ENCODE measurements at places on chromosomes 2 and 18. TPM values are rescaled to one million over a fixed set of nuclear protein-coding genes. Genes with fewer than 3 reads are reported as not detected.

DNA sequence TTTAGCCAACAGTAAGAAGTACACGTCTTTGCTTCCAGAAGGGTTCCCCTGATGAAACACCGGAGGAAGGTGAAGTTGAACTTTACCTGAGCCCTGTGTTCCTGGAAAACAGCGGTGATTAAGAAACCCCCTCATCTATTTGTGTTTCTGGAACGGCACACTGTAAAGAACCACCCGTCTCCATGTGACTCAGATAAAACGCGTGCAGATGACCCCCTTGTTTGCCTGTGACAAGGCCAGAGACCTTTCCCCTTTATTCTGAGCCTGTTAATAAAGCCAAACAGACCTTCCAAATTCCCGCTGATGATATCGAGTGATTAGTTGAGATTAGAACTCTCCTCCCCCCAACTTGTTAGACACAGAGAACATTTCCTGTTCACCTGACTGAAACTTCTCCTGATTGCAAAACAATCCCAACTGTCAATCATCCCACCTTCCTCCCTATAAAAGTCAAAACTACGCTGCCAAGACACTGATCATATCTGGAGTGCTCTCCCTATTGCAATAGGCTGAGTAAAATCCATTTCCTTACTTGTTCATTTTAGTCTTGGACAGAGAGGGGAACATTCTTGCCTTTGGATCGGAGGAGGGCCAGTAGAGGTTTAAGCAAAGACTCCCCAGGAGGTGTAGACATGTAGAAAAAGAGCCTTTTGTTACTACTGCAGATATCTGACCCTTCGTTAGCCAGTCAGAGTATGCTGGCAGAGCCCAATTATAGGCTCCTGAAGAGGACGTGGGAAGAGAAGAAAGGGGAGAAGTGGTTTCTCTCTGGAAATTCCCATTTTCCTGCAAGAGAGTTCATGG lies 914 bp upstream of the IWS1 start:
- DNase-seq, result no peak

The MFSD2B gene
- total RNA-seq, result not detected

GRCh38 chr2:109410039-109410815 lies 203.5 kb downstream of the SEPTIN10 start:
- no peak for DNase-seq

GRCh38 chr2:62654423-62654791 lies 51.1 kb upstream of the EHBP1 start:
- peak; percentile 52 for DNase-seq

The TGIF1 gene
- 37.5 TPM for total RNA-seq

GRCh38 chr18:30927042-30927441 lies 115.5 kb downstream of the DSC3 start:
- no peak for DNase-seq

DNA sequence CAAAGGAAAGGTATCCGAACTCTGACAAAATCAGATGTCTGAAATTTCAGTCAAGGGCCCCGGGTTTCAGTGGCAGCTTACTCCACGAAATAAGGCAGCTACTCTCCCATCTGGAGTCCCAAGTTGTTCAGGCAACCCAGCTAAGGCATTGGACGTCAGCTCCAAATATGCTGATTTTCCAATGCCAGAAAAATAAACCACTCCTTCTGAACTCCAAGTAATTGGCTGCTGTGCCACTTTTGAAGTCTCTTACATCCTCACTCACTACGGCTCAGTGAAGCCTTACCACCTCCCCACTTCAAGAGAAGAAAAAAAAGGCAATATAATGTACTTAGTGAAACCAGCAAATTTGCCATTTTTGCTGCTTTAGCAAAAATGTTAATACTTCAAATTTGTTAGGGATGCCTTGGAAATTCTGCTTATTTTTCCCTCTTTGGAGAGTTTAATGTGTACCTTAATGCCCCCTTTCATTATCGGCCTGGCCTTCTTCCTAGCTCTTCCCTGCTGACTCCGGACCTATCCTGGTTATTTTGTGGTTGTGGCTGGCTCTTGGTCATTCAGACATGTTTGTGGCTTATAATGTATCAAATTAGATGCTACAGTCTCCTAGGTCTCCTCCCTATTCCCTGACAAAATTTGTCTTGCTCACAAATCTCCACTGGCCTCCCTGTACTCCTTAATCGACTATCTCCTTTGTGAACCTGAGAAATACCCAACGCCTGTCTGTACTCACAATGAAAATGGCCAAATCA lies 589.2 kb upstream of the ZEB2 start:
- DNase-seq, result no peak

The FAM110C gene
- not detected for total RNA-seq

DNA sequence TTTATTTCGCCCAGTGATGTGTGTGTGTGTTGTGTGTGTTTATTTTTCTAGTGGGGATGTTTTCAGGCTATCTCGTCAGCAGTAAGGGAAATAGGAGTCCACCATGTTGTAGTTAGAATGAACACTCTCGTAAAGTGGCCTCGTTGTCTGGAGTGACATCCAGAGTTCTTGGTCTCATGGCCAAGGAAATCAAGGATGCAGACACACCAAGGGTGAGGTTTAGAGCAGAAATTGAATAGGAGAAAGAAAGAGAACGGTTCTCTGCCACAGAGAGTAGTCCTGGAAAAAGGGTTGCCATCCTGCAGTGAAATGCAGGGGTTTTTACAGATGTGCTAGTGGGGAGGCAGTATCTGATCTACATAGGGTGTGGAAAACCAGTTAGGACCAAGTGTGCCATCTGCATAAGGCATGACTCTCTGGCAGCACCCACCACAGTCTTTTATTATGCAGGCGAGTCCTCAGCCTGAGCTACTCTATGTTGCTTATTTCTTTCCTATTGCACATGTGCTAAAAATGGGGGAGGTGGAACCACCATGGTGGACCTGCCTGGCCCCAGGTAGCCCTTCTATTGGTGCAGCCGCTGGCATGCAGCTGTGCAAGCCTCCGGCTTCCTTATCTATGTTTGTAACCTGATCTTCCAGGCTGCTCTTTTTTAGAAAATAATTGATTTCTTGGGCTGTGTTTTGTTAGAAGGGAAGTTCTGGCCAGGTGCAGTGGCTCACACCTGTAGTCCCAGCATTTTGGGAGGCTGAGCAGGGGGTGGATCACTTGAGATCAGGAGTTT lies 23.2 kb downstream of the RALB start:
- no peak for DNase-seq

DNA sequence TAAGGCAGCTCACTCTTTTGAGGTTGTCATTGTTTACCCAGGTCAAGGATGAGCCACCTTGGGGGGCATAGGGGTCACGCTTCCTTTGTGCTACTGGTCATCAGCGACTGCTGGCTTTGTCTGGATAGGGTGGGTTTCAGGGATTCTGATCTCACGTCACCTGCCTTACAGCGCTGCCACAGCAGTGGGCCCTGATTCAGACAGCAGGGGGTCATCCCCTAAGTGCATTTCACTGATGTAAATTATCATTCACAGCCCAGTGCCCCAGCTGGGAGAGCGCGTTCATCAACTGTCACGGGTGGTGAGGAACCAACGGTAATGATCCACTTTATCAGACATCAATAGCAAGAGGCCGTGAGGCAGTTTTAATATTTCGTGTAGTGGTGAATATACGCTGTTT lies 291.2 kb downstream of the NEDD4L start:
- no peak for DNase-seq

DNA sequence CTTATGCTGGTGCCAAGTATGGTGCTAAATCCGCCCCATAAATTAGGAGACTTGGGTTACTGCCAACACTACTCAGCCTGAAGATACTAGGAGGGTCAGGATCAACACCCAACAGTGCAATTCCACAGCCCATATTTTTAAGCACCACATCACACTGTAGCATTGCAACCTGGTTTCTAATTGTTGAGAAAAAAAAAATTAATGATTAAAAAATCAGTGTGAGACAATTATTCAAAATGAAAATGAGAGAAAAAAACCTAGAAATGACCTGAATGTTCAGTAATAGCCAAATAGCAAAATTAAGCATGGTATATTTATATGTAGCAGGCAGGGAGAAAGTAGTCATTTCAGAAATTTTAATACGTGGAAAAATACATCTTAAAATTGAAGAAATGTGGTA lies 29.2 kb upstream of the HNRNPLL start:
- DNase-seq, result peak; percentile 4

DNA sequence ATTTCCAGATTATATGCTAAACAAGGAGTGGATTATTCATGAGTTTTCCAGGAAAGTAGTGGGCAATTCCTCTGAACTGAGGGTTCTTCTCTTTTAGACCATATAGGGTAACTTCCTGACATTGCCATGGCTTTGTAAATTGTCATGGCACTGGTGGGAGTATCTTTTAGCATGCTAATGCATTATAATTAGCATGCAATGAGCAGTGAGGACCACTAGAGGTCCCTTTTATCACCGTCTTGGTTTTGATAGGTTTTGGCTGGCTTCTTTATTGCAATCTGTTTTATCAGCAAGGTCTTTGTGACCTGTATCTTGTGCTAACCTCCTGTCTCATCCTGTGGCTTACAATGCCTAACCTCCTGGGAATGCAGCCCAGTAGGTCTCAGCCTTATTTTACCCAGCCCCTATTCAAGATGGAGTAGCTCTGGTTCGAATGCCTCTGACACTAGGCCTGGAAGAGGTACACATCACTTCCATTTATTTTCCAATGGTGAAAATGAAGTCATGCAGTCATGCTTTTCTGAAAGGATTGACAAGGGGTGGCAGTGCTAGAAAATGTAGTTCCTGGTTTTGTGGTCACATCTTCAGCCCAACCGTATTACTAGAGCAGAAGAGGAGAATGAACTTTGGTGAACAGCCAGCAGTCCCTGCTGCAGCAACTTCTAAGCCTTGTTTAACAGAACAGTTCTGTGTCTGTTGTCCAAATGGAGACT lies 26.6 kb upstream of the ITGA4 start:
- DNase-seq, result no peak

The HES6 gene
- 31.7 TPM for total RNA-seq

DNA sequence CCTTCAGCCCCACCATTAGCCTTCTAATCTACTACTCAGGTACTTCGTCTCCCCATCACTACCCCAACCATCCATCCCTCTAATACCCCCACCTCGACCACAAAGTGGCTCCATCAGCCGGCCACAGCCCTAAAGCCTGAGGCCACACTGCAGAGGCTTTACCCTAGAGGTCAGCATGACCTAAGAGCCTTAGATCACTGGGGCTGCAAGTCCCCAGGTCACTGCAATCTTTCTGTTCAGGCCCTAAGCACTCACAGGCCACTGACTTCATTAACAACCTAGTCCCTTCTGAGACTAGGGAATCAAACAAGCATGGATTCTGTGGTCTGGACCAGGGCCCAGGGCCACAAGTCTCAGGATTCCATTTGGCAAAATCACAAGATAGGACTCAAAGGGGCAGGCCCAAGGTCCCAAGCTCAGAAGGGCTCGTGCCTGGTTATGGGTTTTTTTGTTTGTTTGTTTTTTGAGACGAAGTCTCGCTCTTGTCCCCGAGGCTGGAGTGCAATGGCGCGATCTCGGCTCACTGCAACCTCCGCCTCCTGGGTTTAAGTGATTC lies 37.0 kb upstream of the PKDCC start:
- peak; percentile 81 for DNase-seq

The C2orf15 gene
- total RNA-seq, result not detected

DNA sequence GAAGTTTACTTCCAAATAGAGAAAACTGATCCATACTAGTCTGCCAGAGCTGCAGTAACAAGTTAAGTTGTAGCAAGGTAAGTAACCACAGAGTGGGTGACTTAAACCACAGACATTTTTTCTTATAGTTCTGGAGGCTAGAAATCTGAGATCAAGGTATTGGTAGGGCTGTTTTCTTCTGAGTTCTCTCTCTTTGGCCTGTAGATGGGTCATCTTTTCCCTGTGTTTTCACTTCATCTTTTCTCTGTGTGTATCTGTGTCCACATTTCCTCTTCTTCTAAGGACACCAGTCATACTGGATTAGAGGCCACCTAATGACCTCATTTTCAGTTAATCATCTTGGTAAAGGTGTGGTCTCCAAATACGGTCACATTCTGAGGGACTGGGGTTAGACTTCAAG lies 142.9 kb upstream of the MEX3C start:
- DNase-seq, result no peak

DNA sequence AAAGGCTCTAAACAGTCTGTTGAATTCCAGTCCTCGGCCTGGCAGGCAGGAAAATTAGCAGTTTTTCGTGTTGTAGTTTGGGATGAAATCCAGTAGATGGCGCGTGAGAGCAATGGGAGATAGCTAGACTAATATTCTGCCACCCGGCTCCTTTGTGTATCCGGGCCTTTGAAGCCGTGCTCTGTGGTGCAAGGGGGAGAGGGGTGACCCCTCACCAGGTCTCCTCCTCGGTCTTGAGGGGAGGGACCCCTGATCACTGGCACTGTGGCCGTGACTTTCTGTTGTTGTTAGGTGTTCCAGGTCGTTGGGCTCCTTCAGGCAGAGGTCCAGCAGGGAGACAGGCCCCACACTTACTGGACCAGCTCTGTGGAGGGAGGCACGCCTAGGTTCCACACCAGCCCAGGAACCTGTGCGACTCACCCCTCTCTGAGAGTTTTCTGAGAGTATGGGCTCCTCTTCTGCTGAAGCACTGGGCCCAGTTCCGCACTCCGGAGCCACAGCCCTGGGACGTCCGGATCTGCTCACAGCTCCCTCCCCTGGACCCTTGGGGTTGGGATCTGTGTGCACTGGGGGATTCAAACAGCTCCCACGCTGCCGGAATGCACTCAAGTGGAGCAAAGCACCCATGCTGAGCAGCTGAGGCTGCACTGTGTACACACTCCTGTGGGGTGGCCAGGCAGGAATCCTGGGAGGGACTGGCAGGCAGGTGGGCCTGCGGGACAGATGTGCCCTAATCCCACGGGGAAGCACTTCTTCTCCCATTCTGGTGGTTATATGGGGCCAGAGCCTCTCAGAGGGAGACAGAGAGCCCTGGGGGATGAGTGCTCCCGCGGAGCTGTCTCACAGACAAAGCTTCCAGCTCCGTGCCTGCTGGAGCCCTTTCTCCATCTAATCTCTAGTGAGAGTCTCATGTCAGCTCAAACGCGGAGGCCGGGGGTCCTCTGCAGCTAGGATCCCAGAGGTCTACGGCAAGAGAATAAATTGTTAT lies 8.8 kb downstream of the GKN2 start:
- DNase-seq, result peak; percentile 68

The C1QL2 gene
- total RNA-seq, result not detected

The SGPP2 gene
- not detected for total RNA-seq

- DNase-seq, result no peak
These were observed 533.7 kb downstream of the TDRD15 start for GRCh38 chr2:21657445-21657844.

GRCh38 chr2:127486247-127487058 lies 39.8 kb downstream of the IWS1 start:
- no peak for DNase-seq

DNA sequence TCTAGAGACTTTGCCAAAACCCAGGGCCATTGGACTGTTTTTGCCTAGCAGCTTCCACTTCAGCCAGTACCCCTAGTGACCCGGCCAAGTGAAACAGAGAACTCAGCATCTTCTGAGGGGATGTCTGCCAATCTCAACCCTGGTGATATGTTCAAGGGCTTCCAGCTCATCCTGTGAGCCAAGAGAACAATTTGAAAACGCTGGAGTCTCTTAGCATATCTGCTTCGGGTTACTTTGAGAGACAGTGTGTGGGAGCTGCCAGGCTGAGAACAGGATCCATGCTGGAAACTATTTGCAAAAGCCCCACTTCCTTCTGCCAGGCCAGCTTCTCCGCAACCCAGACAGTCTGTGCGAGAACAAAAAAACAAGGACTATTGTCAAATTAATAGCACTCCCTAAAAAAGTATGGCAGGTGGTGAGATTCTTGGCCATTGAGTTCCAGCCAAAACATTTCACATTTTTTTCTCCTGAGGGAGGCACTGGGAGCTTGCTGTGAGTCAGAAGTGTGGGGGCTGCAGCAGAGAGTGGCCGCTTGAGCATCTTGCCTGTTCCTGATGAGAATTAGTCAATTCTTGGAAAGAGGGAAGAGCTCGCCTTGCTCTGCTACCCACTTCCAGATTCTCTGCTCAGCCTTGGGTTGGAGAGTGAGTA lies 395.6 kb upstream of the TRIB2 start:
- DNase-seq, result peak; percentile 70

GRCh38 chr2:69061525-69061924 lies 48.5 kb downstream of the ANTXR1 start:
- DNase-seq, result no peak
